GM12878 (cell line): ENCODE measurements at places on chromosomes 2 and 18. TPM values are rescaled to one million over a fixed set of nuclear protein-coding genes. Genes with fewer than 3 reads are reported as not detected.

The GLB1L gene
- 2.8 and 4.5 TPM in 2 replicates for total RNA-seq

The WDR12 gene
- total RNA-seq, result 95.7 and 98.3 TPM in 2 replicates

- H3K27me3 ChIP-seq, result peaks cover 5% of the 10 kb centered on the region
- no peak for DNase-seq
- no peak overlapping the region for H3K4me3 ChIP-seq
- no peak overlapping the region for H3K27ac ChIP-seq
- no peaks in the 10 kb centered on the region for H3K36me3 ChIP-seq
Measured at GRCh38 chr2:217826520-217826919, 176.3 kb downstream of the TNS1 start.

- H3K4me3 ChIP-seq, result no peak overlapping the region
- no peak for DNase-seq
- no peaks in the 10 kb centered on the region for H3K36me3 ChIP-seq
- H3K27me3 ChIP-seq, result no peaks in the 10 kb centered on the region; the same call in 1 of the 2 replicates
- no peaks in the 10 kb centered on the region for H3K4me1 ChIP-seq
Measured at GRCh38 chr18:47407736-47408135, 156.3 kb upstream of the SKOR2 start.

- peaks cover 9% of the 10 kb centered on the region for H3K36me3 ChIP-seq
- no peak overlapping the region for H3K4me3 ChIP-seq
- H3K27ac ChIP-seq, result no peak overlapping the region
- no peaks in the 10 kb centered on the region for H3K27me3 ChIP-seq
Measured at GRCh38 chr2:65309699-65310098, 82.1 kb downstream of the ACTR2 start.
